ENCODE measurements at places on chromosomes 6 and 20.

- no peak for DNase-seq
Observed at GRCh38 chr6:50021894-50022293, at the start of gene DEFB110. DEFB110 (minus strand) TSS chr6:50021994; CDS start chr6:50021935, 59 bp downstream.

DNA sequence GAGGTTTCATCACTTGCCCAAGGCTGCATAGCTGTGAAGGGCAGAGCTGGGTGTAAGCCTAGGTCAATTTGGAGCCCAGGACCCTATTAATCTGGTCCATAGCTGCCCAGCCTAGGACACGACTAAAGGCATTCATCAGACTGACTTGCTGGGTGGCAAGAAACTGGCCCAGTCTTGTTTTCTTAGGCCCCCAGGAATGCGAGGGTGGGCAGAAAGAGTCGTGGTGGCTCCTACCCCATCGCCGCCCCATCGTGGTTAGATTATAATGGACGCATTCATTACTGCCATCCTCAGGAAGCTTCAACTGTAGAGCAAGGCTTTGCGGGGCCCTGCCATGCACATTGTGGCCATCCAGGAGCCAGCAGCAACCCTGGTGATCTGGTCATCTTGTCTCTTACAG, 16.1 kb downstream of the DYNLRB1 start:
- no peak for DNase-seq

- DNase-seq, result no peak
Observed at GRCh38 chr20:21280522-21281016, 22.6 kb upstream of the XRN2 start.

DNA sequence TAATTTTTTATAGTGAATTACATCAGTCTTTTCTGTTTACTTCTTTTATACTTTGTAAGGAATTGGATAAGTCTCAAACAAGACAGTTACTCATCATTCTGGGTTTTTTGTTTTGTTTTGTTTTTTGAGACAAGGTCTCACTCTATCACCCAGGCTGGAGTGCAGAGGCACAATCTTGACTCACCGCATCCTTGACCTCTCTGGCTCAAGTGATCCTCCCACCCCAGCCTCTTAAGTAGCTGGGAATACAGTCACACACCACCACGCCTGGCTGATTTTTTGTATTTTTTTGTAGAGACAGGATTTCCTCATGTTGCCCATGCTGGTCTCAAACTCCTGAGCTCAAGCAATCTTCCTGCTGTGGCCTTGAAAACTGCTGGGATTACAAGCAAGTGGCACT, 524.3 kb downstream of the EYS start:
- DNase-seq, result no peak

- DNase-seq, result no peak
Observed at GRCh38 chr20:4014031-4014474, 1.3 kb downstream of the RNF24 start.

- no peak for DNase-seq
Observed at GRCh38 chr6:157240960-157241311, 82.4 kb downstream of the TMEM242 start.

GRCh38 chr6:13147376-13147775, 181.0 kb downstream of the TBC1D7 start:
- no peak for DNase-seq

DNA sequence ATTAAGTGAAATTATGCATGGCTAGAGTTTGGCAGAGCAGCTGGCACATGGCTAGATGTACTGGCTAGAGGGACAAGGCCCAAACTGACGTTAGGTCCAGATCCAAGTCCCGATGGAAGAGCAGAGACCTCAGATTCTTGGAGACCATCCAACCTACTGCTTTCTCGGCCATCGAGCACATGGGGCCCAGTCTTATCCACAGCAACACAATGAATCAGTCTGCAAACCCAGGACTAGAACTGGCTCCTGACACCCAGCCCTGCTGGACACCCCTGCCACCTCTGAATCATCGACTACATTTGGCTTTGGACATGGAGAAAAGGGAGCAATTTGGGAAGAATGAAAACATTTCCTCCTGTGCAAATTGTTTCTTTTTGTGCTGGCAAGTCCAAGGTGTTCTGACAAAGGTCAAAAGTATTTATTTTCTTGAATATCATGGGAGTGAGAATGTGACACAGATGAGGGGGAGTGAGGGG, 23.9 kb upstream of the YWHAB start:
- no peak for DNase-seq

DNA sequence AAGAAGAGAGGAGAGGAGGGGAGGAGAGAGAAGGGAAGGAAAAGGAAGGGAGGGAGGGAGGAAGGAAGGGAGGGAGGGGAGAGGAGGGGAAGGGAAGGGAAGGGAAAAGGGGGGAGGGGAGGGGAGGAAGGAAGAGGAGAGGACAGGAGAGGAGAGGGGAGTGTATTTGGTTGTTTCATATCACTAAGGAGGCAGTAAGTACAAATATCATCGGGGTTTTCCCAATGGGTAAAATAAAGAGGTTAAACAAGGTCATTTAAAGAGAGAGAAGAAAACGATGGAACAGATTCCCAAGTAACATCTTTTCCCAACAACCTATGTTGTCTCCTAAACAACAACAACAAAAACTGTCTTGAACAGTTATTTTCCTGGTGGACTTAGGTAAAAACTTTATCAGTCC, 43.6 kb downstream of the MBOAT1 start:
- DNase-seq, result no peak

- DNase-seq, result no peak
Observed at GRCh38 chr20:17838921-17839320, 129.7 kb downstream of the SNX5 start.

- no peak for DNase-seq
Observed at GRCh38 chr6:30847971-30848436, 36.3 kb upstream of the DDR1 start.

- no peak for DNase-seq
Observed at GRCh38 chr6:116507324-116507723, 4.1 kb upstream of the CALHM5 start.

GRCh38 chr6:3518356-3519190, 61.7 kb upstream of the SLC22A23 start:
- DNase-seq, result peak; percentile 45

DNA sequence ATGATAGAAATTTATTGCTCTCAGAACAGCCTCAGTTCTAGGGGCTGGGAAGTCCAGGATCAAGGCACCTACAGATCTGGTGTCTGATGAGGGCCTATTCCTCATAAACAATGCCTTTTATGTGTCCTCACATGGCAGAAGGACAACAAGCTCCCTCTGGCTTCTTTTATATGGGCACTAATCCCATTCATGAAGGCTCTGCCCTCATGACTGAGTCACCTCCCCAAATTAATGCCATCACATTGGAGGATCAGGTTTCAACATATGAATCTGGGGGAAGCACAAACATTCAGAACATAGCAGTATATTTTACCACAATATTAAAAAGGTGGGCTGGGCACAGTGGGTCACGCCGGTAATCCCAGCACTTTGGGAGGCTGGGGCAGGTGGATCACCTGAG, 58.5 kb upstream of the CCN6 start:
- no peak for DNase-seq

- DNase-seq, result no peak
Observed at GRCh38 chr6:145212813-145213212, 522.5 kb downstream of the EPM2A start.

- no peak for DNase-seq
Observed at GRCh38 chr20:24465730-24466129, 3.7 kb upstream of the SYNDIG1 start.

DNA sequence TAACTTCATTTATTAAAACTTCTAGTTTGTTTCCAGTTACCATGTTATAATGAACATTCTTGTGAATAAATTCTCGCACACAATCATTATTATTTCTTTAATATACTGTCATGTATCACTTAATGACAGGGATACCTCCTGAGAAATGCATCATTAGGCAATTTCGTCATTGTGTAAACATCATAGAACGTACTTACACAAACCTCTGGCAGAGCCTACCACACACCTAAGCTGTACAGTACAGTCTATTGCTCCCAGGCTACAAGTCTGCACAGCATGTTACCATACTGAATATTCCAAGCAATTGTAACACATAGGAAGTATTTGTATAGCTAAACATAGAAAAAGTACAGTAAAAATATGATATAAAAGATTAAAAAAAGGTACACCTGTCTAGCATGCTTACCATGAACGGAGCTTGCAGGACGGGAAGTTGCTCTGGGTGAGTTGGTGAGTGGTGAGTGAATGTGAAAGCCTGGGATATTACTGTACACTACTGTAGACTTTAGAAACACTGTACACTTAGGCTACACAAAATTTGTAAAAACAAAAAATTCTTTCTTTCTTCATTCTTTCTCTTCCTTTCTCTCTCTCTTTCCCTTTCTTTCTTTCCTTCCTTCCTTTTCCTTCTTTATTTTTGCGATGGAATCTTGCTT, 268.2 kb upstream of the SOX4 start:
- no peak for DNase-seq

GRCh38 chr6:6609450-6609849, 20.9 kb downstream of the LY86 start:
- no peak for DNase-seq

DNA sequence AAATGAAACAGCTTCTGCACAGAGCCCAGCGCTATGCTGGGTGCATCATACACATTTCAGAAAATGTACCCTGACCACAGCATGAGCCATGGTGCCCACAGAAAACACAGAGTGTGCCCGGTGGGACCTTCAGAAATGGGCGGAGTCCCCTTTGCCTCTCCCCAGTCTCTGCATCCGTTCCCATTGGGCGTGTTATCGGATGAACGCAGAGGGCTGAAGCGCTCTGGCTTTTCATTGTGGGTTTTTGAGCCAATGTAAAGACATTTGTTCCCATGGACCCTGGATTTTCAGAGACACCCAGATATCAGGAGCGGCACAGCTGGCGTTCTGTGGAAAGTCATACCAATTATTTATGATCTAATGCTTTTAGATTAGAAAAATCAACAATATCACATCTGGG, 99.8 kb downstream of the DACT2 start:
- DNase-seq, result no peak

DNA sequence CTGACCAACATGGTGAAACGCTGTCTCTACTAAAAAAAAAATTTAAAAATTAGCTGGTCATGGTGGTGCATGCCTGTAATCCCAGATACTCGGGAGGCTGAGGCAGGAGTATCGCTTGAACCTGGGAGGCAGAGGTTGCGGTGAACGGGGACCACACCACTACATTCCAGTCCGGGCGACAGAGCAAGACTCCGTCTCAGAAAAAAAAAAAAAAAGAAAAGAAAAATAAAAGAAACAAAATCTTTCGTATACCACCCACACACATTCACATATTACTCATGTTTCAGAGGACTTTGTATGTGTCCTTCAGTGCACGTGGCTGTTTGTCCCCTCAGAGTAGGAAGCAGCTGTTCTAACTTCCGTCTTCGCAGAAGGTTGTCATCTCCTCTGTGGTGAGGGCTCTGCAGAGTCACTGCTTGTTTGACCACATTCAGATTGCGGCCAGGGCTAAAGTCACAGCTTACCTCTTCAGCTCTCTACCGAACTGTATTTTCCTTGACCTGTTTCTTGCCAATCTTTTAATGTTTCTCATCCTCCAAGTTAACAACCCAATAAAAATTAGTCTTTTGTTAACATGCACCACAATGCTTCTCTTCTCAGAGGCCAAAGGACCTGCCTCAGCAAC, 36.6 kb upstream of the HIVEP1 start:
- no peak for DNase-seq

GRCh38 chr6:89073014-89073620, 7.4 kb upstream of the PNRC1 start:
- DNase-seq, result no peak

DNA sequence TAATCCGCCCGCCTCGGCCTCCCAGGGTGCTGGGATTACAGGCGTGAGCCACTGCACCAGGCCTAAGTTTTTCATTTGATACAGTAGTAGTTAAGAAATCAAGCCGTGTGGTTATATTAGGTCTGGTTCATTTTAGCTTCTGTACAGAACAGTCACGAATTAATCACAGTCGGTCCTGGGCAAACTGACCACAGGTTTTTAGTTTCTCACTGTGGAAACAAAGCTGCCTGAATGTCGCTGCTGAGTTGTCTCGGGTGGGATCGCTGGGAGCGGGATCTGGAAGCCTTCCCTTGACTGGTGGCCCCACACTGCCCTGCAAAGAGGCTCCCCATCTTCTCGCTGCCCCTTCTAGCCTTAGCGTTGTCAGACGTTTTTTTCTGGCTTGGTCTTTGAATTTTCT, 18.6 kb downstream of the UCKL1 start:
- DNase-seq, result no peak

DNA sequence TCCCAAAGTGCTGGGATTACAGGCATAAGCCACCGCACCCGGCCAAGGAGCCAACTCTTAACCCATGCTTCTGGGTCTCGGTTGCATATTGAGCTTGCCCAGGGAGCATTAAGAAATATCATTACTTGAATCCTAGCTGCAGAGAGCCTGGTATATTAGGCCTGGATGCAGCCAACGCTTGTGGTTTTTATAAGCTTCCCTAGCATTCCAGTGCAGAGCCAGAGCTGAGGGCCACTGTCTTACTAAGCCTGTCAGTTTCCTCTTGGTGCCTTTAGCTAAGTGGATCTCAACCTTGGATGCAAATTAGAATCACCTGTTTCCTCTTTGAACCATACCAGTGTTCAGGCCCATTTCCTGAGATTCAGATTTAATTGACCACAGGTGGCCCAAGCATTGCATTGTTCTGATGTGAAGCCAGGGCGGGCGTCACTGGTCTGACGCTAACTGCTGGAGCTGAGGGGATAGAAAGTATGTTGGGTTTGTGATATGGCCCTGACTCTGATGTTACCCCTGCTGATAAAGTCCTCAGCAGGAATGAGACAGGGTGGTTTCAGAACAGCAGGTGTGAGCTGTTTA, 76.3 kb downstream of the BTBD3 start:
- DNase-seq, result no peak

DNA sequence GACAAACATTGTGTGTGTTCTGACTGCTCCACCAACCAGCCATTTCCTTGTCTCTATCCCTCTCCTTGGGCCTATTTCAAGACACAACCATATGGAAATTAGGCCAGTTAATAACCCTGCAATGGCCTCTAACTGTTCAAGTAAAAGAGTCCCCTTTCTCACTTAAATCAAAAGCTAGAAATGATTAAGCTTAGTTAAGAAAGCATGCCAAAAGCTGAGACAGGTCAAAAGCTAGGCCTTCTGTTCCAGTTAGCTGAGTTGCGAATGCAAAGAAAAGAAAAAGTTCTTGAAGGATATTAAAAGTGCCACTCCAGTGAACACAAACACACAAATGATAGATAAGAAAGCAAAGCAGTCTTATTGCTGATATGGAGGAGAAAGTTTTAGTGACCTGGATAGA, 22.5 kb downstream of the SERINC1 start:
- no peak for DNase-seq

DNA sequence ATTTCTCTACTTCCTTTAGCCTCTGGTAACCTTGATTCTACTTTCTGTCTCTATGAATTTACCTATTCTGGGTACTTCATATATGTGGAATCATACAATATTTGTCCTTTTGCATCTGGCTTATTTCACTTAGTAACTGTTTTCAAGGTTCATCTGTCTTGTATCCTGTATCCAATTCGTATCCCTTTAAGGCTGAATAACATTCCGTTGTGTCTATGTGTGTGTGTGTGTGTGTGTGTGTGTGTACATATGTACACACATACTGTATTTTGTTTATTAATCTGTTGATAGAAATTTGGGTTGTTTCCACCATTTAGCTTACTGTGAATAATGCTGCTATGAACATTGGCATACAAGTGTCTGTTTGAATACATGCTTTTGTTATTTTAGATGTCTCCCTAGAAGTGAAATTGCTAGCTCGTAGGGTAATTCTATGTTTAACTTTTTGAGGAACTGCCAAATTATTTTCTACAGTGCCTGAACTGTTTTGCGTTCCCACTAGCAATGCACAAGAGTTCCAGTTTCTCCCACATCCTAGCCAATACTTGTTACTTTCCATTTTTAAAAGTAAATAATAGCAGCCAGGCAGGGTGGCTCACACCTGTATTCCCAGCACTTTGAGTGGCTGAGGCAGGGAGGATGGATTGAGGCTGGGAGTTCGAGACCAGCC, 17.7 kb downstream of the SENP6 start:
- DNase-seq, result no peak
